ENCODE measurements at places on chromosomes 3 and 15.

DNA sequence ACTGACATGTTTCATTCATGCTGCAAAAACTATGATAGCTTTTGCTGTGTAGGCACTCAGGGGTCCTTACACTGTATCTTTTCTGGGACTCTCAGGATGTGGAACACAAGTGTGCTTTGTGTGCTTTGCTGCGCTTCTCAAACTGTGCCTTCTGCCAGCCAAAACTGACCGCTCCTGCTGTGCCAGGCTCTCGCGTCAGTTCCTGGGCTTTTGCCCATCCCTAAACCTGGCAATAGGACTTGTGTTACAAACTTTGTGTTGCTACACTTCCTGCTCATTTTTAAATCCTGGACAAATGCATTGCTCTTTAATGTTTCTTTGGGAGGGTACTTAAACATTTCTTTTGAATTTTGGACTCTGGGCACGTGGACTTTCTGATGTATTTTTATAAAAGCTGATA, 60.3 kb downstream of the DIPK2A start:
- DNase-seq, result no peak

DNA sequence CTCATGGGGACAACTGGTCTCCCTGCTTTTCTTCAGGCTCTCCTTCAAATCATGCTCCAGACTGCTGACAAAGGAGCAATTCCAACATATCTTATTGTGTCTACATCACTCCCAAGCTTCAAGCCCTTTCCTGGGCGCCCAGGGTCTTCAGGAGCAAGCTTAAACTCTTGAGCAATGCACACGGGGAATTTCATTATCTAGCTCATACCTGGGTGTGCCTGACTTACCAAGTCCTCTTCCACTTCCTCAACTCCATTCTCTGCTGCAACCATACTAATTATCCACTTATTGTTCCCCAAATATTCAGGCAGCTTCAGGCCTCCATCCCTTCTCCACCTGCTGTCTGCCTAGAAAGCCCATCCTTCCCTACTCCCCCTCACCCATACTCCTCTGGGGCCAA, 50.6 kb downstream of the B3GNT5 start:
- DNase-seq, result no peak

- no peak for DNase-seq
Observed at GRCh38 chr15:94154255-94154654, 77.1 kb upstream of the MCTP2 start.

- no peak for DNase-seq
Observed at GRCh38 chr3:135456108-135456790, 509.3 kb upstream of the PPP2R3A start.

- no peak for DNase-seq
Observed at GRCh38 chr3:120497336-120497735, 46.5 kb upstream of the FSTL1 start.

DNA sequence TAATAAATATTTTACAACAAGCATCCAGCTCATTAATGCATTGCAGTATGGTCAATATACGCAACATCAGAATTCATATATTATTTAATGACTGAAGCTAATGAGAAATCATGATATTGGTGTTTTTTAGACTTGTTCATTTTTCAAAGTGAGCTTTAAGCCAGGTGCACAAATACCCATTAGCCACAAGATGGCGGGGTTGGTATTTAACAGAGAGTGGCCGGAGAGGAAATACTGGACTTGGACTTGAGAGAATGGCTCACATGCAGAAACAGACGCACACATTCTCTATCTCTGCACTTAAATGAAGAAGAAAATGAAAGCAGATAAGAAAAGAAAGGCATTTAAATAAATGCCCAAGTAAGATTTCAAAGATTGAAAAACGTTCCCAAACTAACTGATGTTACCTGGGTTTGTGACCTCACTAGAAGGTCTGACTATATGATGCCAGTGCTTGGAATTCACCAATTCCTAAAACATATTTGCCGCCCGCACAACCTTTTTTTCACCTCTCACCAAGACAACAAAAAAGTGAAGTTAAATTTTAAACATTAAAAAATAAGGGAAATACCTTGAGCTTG, 21.2 kb upstream of the CRBN start:
- DNase-seq, result no peak
